ENCODE measurements at places on chromosomes 1 and 21. TPM values are rescaled to one million over a fixed set of nuclear protein-coding genes. Genes with fewer than 3 reads are reported as not detected.

The MCL1 gene
- 223 TPM for total RNA-seq

The ACADM gene
- 57.8 TPM for total RNA-seq

The AADACL4 gene
- total RNA-seq: not detected

The CORT gene
- 0.37 TPM for total RNA-seq

The OR6K3 gene
- total RNA-seq: not detected

The LRRC38 gene
- total RNA-seq: 0.09 TPM

The DPH2 gene
- 24.2 TPM for total RNA-seq

The PRAMEF26 gene
- total RNA-seq: not detected

- no peak for DNase-seq
These were observed 52.0 kb downstream of the ZNHIT6 start for GRCh38 chr1:85656256-85656655.

DNA sequence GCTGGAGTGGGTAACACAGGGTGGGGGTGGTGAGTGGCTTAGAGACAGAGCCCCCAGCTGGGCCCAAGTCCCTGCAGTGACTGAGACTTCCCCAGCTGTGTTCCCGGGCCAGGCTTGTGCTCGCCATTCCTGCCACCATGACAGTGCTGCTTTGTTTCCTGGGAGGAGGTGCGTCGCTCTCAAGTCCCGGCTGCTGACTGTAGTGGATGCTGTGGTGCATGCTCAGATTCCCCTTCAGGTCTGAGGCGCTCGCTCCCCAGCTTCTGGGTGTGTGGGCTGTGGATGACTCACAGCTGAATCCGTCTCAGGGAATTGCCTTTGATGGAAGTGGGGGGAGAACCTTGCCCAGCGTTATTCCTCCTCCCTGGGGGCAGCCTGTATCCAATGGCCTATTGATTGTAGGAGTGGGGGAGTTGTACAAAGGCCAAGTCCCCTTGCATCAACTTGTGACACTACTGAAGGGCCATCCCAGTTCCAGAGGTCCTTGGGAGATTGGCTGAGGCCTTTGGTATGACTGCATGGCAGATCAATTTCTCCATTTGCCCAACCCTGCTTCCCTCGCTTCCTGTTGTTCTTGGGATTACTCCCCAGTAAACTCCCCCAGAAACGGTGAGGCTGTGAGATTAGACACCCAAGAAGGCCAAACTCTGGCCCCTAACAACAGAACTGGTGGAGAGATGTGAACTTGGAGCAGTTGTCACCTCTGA is 17.8 kb upstream of the POU3F1 start:
- peak; percentile 16 for DNase-seq

DNA sequence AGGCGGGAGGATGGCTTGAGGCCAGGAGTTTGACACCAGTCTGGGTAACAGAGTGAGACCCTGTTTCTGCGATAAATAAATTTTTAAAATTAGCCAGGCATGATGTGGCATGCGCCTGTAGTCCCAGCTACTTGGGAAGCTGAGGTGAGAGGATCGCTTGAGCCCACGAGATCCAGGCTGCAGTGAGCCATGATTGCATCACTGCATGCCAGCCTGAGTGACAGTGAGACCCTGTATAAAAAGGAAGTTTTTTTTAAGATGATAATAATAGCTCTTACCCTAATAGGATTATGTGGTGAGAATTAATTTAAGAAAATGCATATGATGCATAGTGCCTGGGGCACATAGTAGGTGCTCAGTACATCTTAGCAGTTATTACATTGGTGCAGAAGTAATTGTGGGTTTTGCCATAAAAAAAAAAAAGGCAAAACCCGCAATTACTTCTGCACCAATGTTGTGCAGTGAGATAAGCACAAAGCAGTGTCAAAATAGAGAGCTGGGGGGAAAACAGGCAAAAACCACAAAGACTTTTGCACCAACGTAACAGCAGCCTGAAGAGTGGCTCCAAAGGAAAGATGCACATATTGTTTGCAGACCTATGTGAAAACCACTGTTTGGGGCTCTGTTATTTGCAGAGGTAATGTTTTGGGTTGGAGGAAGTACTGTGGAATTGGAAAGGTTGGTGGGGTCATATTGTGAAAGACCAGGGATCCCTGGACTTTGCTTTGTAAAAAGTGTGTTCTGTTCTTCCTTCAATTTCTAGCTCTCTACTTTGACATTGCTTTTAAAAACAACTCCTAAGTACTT is 72.4 kb downstream of the PLXNA2 start:
- no peak for DNase-seq

GRCh38 chr1:51715369-51715768 is 98.5 kb downstream of the OSBPL9 start:
- DNase-seq: no peak

DNA sequence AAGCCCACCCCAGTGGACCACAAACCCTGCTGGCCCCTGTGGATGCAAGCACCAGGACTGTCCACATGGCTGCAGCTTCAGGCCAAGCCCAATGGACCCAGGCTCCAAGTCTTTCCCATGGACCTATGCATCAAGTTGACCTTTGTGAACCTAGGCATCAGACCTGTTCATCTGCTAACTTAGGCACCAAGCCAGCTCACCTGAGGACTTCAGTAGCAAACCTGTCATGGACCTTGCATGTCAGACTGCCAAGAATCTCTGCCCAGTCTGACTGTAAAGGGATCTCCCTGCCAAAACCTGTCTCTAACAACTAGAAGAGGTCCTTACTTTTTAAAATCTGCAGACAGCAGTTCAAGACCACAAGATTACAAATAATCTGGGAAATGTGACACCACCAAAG is 37.8 kb downstream of the FMO3 start:
- no peak for DNase-seq

GRCh38 chr1:231049121-231049979 is 9.3 kb upstream of the FAM89A start:
- DNase-seq: no peak

DNA sequence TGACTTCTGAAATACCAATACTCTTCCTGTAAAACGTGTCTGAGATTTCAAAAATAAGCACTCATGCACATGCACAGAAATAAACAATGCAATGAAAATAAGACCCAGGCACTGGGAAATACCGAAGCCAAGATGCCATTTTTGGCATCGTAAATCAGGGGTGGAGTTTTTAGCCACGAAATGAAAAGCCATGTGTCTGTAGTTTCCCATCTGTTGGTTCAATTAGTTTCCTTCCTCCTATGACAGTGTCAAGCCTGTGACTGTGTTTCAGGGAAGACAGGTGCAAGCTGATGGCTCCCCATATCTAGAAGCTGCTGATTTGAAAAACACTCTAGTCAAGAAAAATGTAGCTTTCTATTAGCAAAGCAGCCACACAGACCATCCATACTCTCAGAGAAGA is 480.4 kb upstream of the CAMK1G start:
- DNase-seq: no peak

DNA sequence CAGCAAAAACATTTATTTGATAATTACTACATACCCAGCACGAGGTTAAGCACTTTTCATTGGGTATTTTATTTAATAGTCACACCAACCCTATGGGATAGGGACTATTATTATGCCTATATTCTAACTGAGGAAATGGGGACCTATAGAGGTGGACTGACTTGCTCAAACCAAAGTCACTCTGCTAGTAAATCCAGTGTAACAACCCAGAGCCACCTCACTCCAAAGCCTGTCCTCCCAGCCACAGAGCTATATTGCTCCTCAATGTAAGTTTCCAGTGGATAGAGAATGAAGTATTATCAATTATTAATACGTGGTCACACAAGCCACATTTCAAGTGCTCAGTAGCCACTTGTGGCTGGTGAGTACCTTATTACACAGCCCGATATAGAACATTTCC is 97.5 kb downstream of the RGS2 start:
- no peak for DNase-seq

DNA sequence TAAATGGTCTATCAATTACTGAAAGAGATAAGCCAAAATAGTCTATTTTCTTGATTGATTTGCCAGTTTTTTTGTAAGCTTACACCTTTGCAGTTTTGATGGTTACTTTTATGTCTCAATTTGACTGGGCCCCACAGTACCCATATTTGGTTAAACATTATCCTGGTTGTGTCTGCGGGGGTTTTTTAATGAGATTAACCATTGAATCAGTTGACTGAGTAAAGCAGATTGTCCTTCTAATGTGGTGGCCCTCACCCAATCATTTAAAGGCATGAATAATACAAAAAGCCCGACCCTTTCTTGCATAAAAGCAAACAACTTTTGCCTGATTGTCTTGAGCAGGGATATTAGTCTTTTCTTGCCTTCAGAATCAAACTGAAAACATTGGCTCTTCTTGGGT is 650.0 kb upstream of the RGS18 start:
- no peak for DNase-seq

GRCh38 chr1:218705391-218705790 is 360.3 kb downstream of the TGFB2 start:
- DNase-seq: peak; percentile 50

GRCh38 chr1:41806472-41807155 is 112.1 kb downstream of the HIVEP3 start:
- DNase-seq: no peak

- DNase-seq: no peak
These were observed 2.7 kb downstream of the CDKN2C start for GRCh38 chr1:50972766-50973165.

DNA sequence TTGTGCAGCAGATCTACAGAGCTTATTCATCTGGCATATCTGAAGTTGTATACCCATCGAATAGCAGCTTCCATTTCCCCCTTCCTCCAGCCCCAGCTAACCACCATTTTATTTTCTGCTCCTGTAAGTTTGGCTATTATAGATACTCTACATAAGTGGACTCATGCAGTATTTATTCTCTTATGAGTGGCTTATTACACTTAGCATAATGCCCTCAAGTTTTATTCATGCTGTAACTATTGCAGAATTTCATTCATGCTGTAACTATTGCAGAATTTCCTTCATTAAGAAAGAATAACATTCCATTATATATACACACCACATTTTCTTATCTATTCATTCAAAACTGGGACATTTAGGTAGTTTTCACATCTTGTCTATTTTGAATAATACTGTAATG is 30.5 kb upstream of the IFI16 start:
- no peak for DNase-seq

DNA sequence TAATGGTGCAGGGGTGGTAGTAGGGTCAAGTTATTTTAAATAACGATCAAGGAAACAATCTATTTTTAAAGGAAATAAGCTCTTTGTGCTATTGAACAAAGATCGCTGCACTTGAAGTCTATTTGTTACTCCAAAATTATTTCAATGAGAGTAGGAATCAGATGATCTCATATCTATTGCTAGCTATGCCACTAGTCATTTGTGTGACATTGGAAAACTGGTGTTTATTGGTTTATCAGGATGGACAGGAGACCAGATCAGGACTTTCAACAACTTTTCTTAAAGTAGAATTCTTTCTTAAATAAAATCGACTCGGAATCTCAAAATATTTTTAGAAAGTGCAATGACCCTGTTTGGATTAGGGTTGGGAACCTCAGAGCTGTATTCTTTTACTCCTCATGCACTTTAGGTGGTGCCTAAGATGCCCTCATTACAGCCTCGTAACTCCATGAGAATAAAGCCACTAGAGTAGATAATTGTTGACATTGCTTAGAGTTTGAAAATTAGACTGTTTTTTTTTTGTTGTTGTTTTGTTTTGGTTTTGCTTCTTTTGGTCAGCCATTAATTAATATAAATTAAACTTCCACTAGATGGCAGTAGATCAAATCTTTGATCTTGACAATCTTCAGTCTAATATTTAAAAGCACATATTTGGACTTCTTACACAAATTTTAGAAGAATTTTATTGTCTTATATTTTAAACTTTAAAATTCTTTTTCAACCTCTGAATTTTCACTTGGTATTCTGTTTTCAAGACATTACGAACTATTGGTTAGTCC is 352.4 kb downstream of the USP25 start:
- peak; percentile 46 for DNase-seq

- DNase-seq: no peak
These were observed 129.4 kb downstream of the SMYD3 start for GRCh38 chr1:246377625-246378153.

DNA sequence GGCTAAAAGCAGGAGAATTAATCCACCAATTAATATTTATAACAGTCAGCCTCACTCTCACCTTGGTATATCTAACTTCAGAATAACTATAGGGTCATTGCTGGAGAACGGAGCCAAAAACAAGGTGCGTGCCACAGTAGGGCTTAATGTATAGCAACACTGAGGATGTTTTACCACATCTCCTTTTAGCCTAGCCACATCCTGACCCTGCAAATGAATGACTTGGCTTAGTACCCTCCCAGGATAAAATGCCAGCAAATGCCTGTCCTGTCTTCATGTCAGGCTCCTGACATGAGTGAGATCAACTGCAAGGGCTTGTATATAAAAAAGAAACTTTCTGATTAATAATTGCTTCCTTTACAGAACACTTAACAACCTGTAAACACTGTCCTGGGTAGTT is 2.7 kb upstream of the CDC42BPA start:
- DNase-seq: no peak

GRCh38 chr1:163161337-163161736 is 41.4 kb downstream of the RGS5 start:
- DNase-seq: peak; percentile 65

DNA sequence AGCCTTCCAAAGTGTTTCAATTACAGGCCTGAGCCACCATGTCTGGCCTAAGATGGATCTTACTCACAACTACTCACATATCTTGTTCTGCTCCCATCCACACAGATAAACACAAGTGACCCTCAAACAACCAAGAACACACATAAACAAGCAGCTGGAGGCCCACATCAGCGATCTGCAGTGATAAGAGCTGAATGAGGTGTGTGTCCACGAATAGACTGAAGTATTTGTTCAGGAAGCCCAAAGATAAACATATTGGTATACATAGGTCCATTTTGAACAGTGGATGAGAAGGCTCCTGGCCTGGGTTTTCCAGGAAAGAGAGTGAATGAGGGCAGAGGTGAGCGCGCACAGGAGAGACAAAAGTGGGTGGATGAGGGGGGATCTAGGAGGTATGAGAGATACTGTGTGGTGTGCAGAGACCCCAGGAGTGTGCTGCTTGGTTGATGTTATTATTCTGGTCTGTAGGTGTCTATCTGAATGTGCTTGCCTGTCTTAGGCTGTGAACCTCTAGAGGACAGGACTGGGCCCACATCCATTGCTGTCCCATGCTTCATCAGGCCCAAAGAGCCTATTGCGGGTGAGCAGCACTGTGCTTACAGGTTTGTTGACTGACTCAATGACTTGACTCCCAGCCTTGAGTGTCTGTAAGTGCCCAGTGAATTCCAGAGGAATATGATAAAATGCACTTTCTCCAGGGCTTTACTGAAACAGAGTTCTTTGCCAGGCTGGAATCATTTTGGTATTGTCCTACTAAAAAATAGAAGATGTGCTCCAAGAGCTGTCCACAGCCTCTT is 79.9 kb upstream of the ATP1A1 start:
- no peak for DNase-seq

DNA sequence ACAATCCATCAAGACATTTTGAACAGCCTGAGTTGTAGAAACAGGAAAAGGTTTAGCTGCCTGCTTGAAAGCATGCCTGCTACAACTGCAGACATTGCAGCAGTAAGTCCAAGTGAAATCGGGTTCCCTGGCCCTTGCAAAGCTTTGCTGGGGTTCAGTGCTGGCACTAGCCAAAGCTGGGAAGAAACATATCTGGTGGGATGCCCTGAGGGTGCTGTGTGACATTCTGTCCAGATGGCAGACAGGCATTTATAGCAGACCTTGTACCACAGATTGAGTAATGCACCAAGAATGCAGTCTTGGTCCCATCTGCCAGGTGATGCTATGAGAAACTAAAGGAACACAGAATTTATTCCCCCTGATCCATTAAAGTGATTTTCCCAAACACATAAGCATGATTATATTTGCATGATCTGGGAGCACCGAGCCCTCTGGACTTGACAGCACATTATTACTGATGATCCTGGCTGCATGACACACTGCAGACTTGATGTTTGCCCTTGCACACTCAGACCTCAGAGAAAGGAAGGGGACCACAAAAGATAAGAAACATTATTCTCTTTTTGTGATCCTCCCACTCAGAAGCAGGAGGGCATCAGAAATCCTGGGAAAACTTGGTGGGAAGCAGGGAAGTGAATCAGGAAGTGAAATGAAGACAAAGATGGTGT is 223.7 kb upstream of the FAM78B start:
- no peak for DNase-seq

Measured in dermis blood vessel endothelial cell (primary cell).